ENCODE measurements at places on chromosomes 16 and 17. TPM values are rescaled to one million over a fixed set of nuclear protein-coding genes. Genes with fewer than 3 reads are reported as not detected.

The KRT34 gene
- not detected for total RNA-seq

The HSD17B1 gene
- total RNA-seq: 0.82 TPM

GRCh38 chr16:84198401-84198800, 7.4 kb downstream of the ADAD2 start:
- no peak for DNase-seq

GRCh38 chr16:71778780-71779179, 29.9 kb downstream of the AP1G1 start:
- DNase-seq: no peak

DNA sequence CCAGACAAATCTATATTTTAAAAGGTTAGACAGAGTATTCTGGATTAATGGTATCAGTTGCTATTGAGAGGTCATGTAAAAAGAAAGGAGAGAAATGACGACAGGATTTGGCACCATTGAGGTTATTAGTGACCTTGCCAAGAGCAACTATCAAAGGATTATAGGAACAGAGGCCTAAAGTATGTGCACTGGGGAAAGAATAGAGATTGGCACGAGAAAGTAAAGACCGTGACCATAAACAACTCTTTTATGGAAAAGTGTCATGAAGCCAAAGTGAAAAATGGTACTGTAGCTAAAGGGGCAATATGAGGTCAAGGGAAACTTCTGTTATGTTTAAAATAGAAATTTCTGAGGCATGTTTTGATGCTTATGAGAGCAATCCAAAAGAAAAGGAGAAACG, 115.2 kb upstream of the KIF2B start:
- no peak for DNase-seq

Measured in SK-MEL-5 (cell line).